OCI-LY7 (cell line): ENCODE measurements at places on chromosomes 7 and 10. TPM values are rescaled to one million over a fixed set of nuclear protein-coding genes. Genes with fewer than 3 reads are reported as not detected.
A peak's percentile ranks its signal among the peaks of the same experiment; 100 is the strongest.

The NPY4R gene
- not detected in 2 replicates for total RNA-seq

DNA sequence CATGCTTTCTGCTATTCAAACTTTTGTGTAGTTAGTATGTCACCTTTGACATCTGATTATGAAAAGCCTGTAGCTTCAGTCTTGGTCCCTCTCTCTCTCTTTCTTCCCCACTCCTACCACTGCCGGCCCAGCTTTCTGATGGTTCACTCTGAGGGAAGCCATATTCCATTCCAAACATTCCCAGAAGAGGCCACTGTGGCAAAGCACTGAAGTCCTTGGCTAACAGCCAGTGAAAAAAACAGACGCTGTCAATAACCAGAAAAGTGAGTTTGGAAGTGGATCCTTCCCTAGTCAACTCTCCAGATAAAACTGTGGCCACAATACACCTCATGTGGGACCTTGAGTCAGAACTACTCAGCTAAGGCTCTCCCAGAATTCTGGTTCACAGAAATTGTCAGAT, 950.7 kb upstream of the PHF14 start:
- DNase-seq = no peak

GRCh38 chr7:40463446-40463845, 328.6 kb downstream of the SUGCT start:
- DNase-seq = no peak

The FGFBP3 gene
- total RNA-seq = 2.7 and 3.1 TPM in 2 replicates

The CRTAC1 gene
- not detected in 2 replicates for total RNA-seq

The NYAP1 gene
- total RNA-seq = 0.10 and 0.50 TPM in 2 replicates

The PNLIPRP3 gene
- total RNA-seq = not detected in 2 replicates

- DNase-seq = no peak
Observed at GRCh38 chr7:12884033-12884432, 196.6 kb downstream of the ARL4A start.

GRCh38 chr7:150404805-150405583, 25.9 kb downstream of the ZNF775 start:
- DNase-seq = peak; percentile 90

GRCh38 chr10:368579-369220, 233.4 kb downstream of the ZMYND11 start:
- DNase-seq = no peak

- peak; percentile 19 for DNase-seq
Observed at GRCh38 chr7:65798111-65799075, 74.5 kb upstream of the VKORC1L1 start.

The CNTNAP2 gene
- 0.41 TPM in 1 of 2 replicates, not detected in the other for total RNA-seq

DNA sequence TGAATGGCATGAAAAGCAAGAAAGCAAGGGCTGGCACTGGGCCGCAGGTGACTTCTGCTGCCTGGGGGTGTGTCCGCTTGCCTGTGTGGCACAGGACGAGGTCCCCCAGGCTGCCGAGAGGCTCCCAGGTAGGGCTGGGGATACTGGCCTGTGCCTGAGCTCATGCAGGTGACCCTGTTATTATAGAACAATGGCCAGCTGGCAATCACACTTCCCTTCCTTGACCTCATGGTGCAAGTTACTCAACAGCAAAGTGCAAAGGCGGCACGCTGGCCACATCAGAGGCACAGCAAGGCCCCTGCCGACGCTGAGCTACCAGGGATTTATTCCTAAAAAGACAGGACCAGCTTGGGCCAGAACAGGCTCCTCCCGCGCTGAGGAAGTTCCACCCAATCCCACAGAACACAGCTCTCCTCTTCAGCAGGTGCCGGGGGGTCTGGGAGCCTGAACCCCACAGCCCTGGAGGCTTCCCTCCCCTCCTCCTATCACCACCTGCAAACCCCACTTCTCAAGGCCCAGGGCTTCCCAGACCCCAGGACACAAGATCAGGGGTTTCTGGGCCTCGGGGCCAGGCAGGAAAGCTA, 1.4 kb upstream of the ADAM8 start:
- DNase-seq = no peak

DNA sequence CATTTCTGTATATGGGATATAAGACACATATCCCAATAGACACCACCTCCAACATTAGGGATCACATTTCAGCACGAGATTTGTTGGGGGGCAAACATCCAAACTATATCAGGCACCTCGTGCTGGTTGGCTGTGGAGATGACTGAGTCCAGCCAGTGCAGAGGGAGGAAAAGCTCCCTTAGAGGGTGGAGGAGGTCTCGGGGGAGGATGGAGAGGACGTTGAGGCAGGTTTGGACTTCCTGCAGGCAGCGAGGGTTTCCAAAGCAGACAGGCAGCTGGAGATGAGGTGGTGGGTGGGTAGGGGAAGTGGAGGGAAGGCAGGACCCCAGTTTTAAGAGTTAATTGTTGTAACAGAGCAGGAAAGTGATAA, 56.7 kb downstream of the EEPD1 start:
- DNase-seq = no peak

- peak; percentile 94 for DNase-seq
Observed at GRCh38 chr7:92134271-92135051, at the start of gene CYP51A1. Gene CYP51A1, minus strand, starts transcription at chr7:92134477. Its CDS starts 113 bp downstream, at chr7:92134364.

DNA sequence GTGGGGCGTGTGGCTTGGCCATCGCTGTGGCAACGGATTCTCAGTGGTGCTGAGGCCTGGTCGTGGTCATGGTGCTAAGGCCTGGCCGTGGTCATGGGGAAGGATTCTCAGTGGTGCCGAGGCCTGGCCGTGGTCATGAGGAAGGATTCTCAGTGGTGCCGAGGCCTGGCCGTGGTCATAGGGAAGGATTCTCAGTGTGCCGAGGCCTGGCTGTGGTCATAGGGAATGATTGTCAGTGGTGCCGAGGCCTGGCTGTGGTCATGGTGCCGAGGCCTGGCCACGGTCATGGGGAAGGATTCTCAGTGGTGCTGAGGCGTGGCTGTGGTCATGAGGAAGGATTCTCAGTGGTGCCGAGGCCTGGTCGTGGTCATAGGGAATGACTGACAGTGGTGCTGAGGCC, 327.9 kb downstream of the ADARB2 start:
- no peak for DNase-seq

The EFCAB10 gene
- total RNA-seq = not detected in 2 replicates

The AGBL3 gene
- total RNA-seq = 4.9 and 7.1 TPM in 2 replicates

DNA sequence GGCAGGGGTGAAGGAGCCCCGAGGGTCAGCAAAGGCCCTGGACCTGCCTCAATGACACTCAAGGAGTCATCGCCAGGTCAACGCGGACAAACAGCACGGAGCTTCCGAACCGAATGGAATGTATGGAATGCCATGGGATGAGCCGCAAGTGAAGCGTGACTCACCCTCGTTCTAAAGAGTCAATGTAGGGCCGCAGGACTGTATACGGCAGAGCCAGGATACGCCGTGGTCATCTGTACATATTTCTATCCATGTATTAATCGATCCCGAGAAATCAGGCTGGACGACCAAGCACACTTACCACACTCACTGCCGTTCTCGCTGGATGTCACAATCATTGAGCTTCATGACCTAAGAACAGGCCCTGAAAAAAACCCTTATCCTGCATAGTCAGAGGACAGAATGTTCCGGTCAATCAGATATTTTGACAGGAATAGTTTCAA, 4.3 kb downstream of the SNX8 start:
- no peak for DNase-seq

The IL6 gene
- not detected in 2 replicates for total RNA-seq

- no peak for DNase-seq
Observed at GRCh38 chr7:113402005-113402404, 283.7 kb upstream of the SMIM30 start.

DNA sequence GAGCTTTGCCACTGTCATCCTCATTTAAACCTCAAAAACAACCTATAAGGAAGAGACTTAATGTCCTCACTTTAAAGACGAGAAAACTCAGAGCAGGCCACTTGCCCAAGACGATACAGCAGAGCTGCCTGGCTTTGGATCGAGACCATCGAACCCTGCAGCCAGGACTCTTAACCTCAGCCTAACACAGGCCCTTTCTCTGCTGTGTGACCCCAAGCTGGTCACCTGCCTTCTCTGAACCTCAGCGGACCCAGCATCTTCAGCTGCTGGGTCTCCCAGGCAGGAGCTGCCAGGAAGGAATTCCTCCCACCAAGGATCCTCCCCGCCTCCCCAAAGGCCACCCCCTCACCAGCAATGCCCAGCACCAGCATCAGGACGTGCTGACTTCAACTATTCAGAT, 32.7 kb downstream of the TNRC18 start:
- no peak for DNase-seq

GRCh38 chr7:117706210-117706609, 167.0 kb downstream of the CTTNBP2 start:
- no peak for DNase-seq

GRCh38 chr7:74554178-74554577, 100.5 kb downstream of the GTF2IRD1 start:
- DNase-seq = no peak

The IFIT1B gene
- not detected in 2 replicates for total RNA-seq

GRCh38 chr7:47514367-47514766, 67.5 kb downstream of the TNS3 start:
- no peak for DNase-seq

The CDC14C gene
- not detected in 2 replicates for total RNA-seq

DNA sequence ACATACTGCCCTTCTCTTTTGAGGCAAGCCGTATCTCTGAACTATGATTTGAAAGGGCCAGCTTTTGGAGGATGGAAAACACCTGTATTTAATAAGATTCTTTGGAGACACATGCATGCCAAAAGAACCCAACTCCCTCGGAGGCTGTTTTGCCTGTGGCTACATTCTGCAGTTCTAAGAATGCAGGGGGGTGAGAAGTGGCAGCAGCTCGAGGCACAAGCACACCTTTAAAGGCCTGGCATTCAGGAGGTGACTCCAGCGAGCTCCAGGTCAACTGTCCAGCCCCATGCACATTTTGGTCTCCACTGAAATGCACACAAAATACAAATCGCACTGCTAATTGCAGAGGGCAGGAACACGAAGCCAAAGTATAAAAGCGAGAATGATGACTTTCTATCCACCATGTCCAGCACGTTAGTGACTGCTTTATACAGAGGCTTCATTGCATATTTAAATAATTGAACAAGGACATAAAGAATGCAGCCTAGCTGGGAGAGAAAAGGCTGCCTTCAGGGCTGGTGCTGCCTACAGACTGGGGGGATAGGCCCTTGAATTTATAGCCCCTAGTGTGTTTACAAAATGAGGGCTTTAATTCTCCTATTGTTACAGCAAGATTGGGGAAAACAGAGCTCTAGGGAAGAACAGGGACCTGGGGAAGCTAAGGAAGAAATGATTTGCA, 359.3 kb downstream of the PLXNA4 start:
- no peak for DNase-seq

DNA sequence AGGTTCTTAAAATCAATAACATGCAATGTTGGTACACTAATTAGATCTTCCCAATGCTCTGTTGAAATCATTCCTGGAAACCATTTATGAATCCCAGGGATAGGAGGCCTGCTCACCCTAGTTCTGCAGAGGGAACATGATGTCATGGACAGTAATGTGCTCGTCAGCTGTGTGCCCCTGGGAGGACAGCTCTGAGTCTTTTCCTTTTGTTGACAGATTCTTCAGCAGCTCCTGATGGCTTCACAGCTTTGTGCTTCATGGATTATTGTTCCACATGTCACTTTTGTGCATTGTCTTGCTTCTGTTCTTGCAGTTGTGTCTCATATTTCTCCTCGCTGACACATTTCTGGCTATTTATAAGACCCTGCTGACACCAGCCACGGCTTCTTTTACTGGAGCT, 367.5 kb downstream of the CCSER2 start:
- DNase-seq = no peak

The CARD11 gene
- total RNA-seq = 62.8 and 63.5 TPM in 2 replicates

The ACTR3C gene
- not detected in 2 replicates for total RNA-seq

The PTPRN2 gene
- 0.35 and 0.70 TPM in 2 replicates for total RNA-seq

The CRYGN gene
- total RNA-seq = not detected in 2 replicates

DNA sequence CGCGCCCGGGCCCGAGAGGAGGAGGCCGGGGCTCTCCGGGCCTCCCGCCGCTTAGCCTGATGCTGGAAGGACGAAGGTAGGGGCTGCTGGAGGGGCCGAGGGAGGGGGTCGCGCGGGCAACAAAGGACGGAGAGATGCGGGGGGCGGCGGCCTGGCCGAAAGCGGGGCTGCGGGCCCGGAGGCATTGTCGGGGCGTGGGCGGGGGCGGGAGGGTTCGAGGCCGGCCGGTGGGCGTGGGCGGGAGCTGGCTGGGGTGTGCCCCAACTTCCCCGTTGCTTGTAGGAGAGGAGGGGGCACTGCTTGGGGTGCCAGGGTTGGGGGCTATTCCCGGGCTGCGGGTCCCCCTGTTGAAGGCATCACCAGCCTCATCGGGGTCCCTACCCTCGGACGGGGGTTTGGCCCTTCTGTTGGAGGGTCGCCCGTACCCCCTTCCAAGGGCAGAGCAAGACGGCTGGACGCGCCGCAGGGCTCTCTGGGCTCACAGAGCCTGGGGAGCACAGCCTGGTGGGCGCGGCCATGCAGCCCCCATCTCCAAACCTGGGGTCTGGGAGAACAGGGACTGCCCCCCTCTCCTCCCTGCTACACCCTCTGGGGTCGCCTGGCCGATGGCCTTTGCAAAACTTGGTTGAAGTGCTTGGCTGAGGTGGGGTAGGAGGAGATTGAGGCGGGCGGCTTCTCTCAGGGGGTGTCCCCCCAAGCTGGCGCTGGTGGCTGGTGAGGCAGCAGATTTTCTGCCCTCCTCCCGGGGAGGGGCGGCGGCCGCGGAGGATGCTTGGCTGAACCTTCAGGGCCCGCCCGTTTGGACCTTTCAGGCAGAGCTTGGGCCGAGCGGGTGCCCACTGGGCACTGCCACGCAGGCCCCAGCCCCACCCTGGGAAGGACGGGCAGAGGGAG, 699 bp downstream of the CLIP2 start:
- DNase-seq = no peak

The NRP1 gene
- not detected in 2 replicates for total RNA-seq

DNA sequence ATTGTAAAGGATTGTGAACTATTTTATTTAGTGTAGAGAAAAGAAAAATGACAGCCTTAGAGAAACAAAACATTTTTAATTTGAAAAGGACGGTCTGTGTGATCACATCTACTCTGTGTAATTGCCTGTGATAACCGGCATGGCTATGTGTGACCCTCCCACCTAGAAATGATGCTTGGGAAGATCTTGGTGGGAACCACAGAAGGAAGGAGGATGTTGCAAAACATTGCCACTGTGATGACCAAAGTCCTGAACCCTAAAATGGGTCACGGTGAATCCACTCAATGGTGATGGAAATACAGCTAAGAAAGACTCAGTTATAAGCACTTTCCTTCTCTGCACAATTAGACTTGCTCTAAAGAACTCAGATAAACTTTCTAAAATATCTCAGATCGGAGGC, 221.3 kb upstream of the FRMD4A start:
- no peak for DNase-seq

DNA sequence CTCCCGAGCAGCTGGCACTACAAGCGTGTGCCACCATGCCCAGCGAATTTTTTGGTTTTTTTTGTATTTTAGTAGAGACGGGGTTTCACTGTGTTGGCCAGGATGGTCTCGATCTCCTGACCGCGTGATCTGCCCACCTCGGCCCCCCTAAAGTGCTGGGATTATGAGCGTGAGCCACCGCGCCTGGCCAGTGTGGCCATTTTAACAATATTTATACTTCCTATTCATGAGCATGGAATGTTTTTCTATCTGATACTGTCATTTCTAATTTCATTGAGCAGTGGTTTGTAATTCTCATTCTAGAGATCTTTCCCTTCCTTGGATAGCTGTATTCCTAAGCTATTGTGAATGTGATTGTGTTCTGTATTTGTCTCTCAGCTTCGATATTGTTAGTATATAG, 96.2 kb downstream of the GLCCI1 start:
- DNase-seq = no peak
